ENCODE measurements at places on chromosomes 2 and 18.

DNA sequence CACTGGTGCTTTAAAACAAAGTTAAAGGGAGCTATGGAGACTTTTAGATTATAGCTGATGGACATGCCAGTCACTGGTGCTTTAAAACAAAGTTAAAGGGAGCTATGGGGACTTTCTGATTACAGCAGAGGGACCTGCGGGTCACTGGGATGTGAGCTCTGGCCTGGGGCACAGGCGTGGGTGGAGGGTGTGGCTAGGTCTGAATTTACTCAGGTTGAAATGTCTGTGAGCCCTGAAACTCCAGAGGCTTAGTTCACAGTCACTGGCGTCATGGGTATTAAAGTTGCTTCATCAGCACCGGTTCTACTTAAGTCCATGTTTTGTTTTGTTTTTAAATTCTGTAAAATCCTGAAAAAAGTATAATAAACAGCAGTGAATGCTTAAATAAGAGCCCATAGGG lies 49.0 kb upstream of the TMEM18 start:
- no peak for DNase-seq

DNA sequence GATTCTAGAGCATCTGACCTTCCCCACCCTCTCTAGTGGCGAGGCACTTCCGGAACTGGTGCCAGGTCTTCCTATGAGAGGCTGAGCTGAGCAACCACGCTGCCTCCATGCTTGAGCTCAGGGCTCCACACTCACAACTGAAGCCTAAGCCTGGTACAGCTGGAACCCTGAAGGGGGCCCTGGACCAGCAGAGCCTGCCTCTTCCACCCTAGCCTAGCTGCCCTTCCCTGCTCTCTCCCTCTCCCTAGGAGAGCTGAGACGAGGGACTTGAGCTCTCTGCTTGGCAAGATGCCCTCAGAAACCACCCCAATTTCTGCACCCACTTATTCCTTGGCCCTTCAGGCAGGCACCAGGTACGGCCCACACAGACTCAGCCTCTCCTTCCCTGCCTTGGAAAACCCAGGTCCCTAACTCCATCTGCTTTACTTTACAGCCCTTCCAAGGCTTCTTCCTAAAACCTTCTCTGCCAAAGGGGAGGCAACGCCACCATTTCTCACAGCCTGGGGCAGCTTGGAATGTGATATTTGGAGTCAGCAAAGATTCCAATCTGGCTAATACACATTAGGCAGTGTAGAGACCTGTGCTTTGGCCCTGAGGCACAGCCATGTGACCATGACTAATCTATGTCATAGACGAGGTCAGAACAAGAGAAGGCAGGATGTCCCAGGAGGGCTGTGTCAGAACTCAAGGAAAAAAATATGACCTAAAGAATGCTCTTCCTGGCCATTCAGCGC lies 18.8 kb downstream of the COX7A2L start:
- no peak for DNase-seq

DNA sequence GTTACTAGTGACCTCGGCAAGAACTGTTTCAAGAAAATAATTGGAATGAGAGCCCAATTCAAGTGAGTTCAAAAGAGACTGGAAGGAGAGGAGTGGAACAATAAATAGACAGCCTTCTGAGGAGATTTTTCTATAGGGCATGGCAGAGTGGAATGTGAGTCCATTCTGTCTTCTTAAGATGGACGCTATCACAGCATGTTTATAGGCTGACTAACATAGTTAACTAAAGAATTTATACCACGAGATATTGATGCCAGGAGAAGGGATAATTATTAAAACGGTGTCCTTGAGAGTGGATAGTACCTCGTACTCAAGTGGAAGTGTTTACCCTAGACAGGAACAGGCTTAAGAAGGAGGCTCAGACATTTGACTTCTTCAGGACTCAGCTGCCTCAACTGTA lies 143.5 kb upstream of the RBBP8 start:
- DNase-seq: no peak

GRCh38 chr2:187013058-187013457 lies 164.1 kb upstream of the ZSWIM2 start:
- DNase-seq: no peak

DNA sequence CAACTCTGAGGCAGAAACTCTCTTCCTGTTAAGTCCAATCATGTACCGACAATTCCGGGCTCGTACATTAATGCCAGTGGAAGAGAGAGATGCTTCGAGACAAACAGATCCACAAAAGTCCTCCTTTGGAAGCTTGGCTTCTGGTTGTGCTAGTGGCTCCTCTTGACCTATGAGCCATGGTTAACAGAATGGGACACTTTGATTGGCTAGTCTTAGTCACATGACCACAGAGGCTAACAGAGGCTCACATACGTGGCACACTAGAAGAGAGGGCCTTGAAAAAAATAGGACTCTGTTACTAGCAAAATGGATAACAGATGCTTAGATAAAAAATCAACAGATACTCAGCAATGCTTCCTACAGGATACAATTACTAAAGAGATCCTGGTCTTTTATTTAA lies 1211.9 kb upstream of the GYPC start:
- DNase-seq: no peak

- DNase-seq: no peak
Measured at GRCh38 chr18:8996771-8997432, 105.6 kb upstream of the NDUFV2 start.

DNA sequence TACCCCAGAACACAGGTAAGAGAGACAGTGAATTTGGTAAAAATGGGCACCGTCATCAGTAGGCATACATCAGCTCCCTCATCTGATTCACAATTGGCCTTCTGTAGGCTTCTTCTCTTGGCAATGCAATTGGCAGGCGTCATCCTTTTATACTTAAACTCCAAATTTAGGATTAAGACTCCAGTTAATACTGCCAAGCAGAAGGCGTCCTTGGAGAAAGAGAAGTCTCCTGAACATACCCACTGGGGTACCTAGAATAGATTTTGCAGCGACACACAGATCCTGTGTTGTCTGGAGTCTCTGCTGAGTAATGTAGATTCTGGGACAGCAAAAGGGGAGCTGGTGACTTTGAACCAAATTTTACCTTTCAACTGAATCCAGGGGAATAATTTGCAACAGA lies 592 bp upstream of the METAP1D start:
- no peak for DNase-seq

DNA sequence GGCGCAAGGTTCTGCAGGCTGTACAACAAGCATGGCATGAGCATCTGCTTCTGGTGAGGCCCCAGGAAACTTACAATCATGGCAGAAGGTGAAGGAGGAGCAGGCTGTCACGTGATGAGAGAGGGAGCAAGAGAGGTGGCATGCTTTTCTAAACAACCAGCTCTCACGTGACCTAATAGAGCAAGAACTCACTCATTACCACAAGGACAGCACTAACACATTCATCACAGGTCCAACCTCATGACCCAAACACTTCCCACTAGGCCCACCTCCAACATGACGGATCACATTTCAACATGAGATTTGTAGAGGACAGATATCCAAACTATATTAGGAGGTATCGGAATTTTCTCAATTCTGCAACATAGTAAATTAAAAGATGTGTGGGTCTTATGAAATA lies 108.8 kb upstream of the DLX2 start:
- DNase-seq: no peak

- DNase-seq: no peak
Measured at GRCh38 chr2:168939061-168939460, 38.0 kb downstream of the G6PC2 start.

GRCh38 chr2:55861733-55862132 lies 61.8 kb downstream of the EFEMP1 start:
- no peak for DNase-seq

GRCh38 chr2:48048476-48049171 lies 142.3 kb upstream of the FBXO11 start:
- no peak for DNase-seq

- DNase-seq: no peak
Measured at GRCh38 chr2:83665894-83666293, 793.2 kb downstream of the SUCLG1 start.

- DNase-seq: no peak
Measured at GRCh38 chr2:169007941-169008340, 23.2 kb downstream of the ABCB11 start.

DNA sequence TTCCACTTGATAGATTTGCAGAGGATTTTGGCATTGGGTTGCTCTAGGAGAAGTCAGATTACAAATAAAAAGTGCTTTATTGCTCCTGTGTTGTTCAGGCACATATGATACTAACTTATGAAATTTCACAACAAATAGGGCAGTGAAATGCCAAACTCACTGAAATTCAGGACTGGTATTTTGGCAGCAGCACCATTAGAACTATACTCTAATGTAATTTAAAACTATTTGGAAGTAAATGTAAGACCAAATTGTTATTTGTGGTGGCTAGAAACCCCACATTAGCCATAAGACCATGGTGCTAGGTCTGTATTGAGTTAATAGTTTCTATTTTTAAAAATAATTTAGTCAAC lies 57.2 kb downstream of the SPTBN1 start:
- no peak for DNase-seq

DNA sequence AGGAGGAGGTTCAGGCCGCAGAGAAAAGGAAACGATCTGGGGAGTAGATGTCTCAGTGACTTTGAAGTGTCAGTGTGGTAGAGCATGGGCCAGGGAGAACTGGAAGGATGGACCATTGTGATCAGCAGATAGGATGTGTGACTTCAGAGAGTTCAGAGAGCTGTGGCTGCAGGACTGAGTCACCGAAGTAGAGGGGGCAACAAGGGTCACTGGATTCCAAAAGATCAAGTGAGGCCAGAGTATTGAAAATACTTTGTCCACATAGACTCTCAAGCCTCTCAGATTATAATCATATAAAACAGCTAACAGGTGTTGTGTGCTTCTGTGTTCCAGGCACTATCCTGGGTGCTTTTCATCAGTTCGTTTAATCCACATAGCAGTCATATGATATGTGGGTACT lies 99.4 kb downstream of the CRIM1 start:
- DNase-seq: no peak

- DNase-seq: no peak
Measured at GRCh38 chr2:41928526-41928925, 119.3 kb upstream of the PKDCC start.

- DNase-seq: no peak
Measured at GRCh38 chr2:159879051-159879604, 81.1 kb upstream of the CD302 start.

DNA sequence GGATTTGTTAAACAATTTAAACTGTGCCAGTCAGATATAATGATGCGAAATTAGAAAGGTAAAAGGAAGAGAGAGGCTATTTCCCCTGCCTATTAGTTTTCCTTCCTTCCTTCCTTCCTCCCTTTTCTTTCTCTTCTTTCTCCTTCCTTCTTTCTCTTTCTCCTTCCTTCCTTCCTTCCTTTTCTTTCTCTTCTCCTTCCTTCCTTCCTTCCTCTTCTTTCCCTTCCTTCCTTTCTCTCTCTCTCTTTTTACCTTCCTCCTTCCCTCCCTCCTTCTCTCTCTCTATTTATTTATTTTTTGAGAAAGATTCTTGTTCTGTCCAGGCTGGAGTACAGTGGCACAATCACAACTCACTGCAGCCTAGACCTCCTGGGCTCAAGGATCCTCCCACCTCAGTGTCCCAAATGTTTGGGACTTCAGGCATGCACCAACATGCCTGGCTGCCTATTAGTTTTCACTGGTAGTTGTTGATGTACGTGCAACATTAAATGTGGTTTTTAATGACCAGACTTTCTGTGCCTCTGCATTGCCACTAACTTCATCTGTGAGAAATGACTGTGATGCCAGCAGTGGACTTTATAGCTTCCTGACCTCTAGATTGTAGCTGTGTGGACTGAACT lies 48.7 kb upstream of the NFE2L2 start:
- DNase-seq: no peak

DNA sequence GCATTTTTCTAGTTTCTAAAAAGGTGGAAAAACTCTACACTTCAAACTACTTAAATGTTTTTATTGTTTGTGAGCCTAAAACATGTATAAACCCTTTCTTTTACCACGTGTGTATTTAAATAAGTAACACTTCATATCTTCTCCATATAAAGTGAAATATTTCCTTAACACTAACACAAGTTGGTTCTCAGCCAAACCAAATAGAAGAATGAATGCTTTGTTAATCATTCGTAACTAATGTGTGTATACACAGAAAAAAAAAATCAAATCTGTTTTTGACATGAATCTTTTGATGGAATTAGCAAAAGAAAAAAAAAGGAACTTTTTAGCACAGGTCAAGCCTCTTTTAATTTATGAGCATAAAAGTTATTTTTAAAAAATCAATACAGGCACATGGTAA lies 89.3 kb downstream of the EHBP1 start:
- DNase-seq: no peak

DNA sequence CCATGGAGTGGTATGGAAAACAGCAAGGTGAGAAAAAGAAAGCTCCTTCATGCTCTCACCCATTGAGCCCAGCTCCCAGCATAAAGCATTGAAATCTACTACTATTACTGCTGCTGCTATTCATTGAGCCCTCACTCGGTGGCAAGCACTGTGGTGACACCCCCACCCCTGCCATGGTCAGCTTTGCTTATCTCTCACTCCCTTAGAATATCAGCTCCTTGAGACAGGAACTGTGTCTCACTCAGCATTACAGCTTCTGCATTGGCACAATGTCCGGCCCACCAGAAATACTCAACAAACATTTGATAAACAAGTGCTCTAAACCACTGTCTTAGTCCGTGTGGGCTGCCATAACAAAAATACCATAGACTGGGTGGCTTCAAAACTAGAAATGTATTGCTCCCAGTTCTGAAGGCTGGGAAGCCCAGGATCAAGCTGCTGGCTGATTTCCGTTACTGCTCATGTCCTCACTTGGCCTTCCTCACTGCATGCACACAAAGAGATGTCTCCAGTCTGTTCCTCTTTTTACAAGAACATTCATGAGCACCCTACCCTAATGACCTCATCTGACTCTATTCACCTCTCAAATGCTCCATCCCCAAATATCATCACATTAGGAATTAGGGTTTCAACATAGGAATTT lies 116.3 kb downstream of the ZBTB7C start:
- DNase-seq: no peak

DNA sequence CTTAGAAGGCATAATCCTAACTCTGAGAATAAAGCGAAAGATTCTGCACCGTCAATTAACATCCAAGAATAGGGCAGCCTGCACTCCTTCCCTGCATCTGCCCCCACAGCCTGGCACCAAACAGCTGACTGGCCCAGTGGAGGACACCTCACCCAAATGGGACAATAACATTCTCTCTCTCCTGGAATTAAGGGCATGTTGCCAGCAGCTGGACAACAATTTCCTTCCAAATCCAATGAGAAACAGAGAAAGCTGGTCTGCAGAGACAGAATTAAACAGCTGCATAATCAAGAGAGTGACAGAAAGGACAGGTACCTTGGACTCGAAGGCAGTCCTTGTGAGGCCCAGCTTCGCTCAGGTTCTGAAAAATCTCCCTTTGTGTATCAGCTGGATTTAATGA lies 15.0 kb downstream of the COX7A2L start:
- no peak for DNase-seq

DNA sequence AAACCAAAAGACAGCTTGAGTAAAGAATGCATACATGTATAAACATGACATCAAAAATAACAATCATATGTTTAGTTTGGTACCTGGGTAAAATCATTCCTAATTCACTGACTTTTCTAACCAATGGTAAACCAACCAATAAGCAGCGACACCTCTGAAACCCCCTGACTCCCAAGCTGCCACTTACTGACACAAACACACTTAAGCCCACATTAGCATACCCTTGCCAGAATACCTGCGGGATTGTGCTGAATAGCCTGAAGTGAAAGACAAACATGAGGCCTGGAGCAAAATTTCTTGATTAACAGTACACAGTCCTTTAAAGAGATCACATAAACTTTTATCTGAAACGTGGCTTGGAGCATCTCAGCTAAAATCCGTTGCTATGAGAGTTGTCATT lies 902.9 kb downstream of the TMEM182 start:
- no peak for DNase-seq

GRCh38 chr2:121360566-121361300 lies 75.7 kb upstream of the TFCP2L1 start:
- no peak for DNase-seq
